ENCODE measurements at places on chromosomes 1 and 21.

- DNase-seq = no peak
Measured at GRCh38 chr21:45562965-45563364, 20.7 kb upstream of the SLC19A1 start.

DNA sequence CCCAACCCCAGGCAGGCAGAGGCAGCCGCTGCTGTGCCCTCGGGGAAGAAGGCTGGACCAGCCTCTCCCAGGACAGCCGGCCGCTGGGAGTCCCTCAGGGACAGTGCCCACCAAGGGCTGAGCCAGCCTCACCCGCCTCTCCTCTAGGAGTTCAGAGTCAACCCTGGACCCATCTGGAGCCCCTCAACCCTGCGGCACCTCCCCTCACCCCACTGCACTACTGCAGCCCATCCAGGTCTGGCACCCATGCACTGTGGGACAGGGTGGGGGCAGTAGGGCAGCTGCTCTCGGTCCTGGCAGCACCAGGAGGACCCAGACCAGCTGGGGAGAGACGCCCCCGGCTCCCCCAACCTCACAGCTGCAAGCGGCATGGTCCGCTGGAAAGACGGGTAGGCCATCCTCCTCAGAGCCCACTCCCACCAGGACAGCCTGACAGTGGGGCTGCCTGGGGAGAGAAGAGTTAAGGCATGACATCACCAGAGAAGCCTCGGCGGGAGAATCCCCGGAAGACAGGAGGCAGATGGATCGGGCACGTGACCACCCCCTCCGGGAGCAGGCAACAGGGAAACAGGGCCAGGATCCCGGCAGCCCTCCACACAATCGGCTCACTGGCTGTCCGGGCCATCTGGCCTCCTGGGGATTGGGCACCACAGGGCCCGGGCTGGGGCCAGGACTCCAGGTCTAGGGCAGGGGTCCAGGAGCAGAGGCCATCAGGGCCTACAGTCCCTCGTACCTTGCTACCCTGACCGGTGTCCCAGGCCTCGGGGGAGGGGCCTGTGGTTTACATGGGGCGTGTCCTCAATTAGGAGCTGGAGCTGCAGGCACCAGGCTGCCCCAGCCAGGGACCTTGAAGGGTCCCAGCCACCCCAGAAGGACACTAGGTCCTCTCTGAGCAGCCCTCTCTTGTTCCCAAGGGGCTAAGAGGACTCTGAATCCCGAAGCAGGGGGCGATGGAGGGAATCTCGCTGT is 3.1 kb downstream of the ACAP3 start:
- DNase-seq = no peak

GRCh38 chr1:84749427-84749826 is 59.2 kb upstream of the SSX2IP start:
- no peak for DNase-seq

GRCh38 chr1:93620841-93621210 is 60.8 kb downstream of the BCAR3 start:
- DNase-seq = no peak

DNA sequence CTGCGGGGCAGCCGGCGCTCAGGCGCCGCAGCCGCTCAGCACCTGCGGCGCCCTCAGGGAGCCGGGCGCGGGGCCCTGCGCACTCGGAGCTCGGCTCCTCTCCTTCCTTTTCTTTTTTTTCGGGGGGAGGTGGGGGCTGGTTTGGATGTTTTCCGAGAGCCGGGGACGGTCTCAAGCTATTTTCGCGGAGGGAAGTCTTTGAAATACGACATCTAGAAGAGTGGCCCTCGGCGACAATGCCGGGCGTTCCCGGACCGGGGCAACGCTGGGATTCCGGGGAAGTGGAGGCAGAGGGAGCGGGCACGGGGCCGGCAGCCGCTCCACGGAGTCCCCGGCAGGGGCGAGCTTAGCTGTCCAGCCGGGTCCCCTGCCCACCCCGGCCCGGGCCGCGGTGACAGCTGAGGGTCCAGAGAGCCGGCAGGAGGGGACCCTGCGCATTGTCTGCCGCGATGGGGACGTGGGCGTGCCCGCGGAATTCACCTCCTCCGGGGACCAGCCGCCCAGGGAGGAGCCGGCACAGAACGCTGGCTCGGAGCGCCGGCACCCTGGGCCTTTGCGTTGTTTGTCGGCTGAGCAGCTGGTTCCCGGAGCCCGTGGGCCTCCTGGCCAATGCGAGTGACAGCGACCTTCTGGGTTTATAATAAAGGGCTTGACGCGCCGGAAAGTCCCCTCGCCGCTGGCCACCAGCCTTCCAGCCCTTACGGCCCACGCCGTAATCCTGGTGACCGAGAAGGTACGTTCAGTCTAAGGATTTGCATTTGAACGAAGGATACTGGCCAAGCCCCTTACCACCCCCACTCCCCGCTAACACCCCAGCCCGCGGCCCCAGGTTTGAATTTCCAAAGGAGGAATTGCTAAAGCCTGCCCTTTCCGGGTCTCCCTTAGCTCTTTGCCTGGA is 582 bp downstream of the SLC37A1 start:
- DNase-seq = no peak

DNA sequence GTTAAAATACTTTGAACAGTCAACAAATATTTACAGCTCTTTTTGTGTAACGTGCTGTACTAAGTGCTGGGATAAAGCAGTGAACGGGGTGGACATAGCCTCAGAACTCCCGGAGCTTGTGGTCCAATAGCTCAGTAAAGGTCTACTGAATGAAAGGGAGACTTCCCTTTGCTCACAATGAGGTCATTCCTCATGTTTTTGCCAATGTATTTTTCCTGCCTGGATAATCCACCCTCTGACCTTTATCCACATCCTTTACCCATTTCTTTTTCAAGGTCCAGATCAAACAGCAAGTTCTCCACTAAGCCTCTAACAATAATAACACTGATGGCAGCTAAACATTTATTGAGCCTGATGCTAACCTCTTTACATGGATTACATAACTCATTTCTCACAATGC is 55.9 kb downstream of the LEPR start:
- no peak for DNase-seq

- DNase-seq = peak; percentile 93
Measured at GRCh38 chr1:235971571-235972310, 93.1 kb downstream of the NID1 start.

DNA sequence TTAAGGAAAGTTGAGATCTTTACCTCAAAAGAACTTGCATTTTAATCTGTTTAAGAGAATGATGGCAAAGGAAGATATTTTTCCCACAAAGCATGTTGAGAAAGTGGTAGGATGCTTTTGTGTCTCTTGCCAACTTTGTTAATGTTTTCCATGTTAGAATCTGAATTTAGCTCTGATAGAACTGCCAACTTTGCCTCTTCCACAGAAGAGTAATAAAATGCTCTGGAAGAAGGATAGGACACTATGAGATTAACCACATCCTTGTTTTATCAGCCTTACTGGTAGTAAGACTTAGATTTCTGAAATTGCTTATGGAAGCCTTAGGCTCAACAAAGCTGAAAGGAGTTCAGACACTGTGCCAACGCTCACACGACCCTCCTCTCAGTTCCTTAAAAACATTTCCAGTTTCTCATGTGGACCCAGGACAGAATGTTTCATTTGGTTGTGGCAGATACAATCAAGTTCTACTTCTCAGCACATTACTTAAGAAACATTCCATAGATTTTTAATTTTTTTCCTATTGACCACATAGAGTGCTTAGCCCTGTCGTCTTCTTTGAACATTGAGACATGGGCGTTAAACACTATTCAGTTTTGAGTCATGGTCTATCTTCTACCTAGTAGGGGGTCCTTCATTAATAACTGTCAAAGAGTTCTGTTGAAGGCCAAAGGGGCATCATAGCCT is 59.0 kb downstream of the MTR start:
- no peak for DNase-seq

Measured in forelimb muscle (tissue), 1 donor.